ENCODE measurements at places on chromosomes 16 and 17. TPM values are rescaled to one million over a fixed set of nuclear protein-coding genes. Genes with fewer than 3 reads are reported as not detected.

HS3ST3B1 gene
- total RNA-seq, result 0.68 TPM

SMIM5 gene
- 0.74 TPM for total RNA-seq

CLEC10A gene
- total RNA-seq, result not detected

TEX14 gene
- 0.21 TPM for total RNA-seq

PERCC1 gene
- total RNA-seq, result not detected

CYGB gene
- total RNA-seq, result 1.4 TPM

AANAT gene
- total RNA-seq, result 0.34 TPM

Measured in A549 treated with ZK216348 at 1 μM for 4 hours (cell line).